Lung microvascular endothelial cell (primary cell): ENCODE measurements at places on chromosomes 2 and 18. TPM values are rescaled to one million over a fixed set of nuclear protein-coding genes. Genes with fewer than 3 reads are reported as not detected.
A peak's percentile ranks its signal among the peaks of the same experiment; 100 is the strongest.

GRCh38 chr2:178068823-178069454, 3.6 kb downstream of the PDE11A start:
- no peak for DNase-seq

- no peak for DNase-seq
Measured at GRCh38 chr18:67092141-67092540, 424.4 kb downstream of the DSEL start.

DNA sequence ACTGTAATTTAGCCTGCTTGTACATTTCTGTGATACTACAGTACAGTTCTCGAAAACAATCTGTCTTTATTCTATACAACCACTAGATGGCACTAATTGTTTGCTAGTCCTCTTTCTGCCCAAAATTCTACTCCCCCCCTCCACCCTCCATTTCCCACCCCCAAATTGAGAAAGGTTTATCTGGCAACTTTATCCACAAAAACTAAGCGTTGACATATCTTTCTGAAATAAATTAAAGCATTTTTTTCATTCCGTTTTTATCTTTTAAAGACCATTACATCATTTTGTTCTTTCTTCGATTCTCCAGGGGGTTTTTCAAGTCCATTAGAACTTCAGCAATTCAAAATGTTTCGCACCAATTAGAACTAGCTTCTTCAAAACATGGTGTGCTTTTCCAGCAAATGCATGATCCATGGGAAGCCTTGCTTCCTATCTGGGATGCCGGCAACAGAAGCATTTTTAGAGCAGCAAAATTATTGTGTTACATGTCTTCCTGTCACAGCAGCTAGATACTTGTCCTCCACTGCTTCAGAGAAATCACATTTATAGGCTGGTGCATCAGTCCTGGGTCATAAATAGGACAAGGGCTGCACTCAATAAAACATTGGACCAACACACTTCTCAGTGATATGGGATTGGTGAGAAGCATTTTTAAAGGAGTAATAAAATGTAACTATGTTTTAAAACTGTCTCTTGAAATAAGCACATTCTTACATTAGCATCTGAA, 241.3 kb downstream of the PAX3 start:
- no peak for DNase-seq

TUBA4B gene
- not detected in 2 replicates for total RNA-seq

MARS2 gene
- 2.6 and 6.2 TPM in 2 replicates for total RNA-seq

DNA sequence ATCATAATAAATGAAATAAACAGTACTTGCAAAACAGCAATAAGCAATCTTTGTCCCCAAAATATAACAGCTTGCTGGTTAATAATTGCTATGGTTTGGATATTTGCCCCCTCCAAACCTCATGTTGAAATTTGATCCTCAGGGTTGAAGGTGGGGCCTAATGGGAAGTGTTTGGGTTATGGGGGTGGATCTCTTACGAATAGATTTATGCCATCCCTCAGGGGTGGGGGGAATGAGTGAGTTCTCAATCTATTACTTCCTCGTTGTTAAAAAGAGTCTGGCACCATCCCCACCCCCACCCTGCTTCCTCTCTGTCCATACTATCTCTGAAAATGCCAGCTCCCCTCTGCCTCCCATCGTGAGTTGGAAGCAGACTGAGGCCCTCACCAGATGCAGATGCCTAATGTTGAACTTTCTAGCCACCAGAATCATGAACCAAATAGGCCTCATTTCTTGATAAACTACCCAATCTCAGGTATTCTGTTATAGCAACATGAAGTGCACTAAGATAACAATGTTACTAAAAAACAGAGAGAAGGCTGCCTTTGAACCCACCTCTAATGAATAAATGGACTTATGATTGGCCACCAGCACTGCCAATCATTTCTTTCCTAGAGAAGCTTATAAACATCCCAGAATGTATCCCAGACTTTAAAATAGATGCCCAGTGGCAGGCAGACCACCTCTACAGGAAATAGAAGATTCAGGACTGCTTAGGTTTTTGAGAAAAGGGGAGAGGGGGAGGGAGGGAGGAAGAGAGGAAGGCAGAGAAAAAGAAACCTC, 90.1 kb downstream of the ALPK2 start:
- DNase-seq = peak; percentile 8

GRCh38 chr2:150586858-150587257, 99.4 kb upstream of the RND3 start:
- peak; percentile 70 for DNase-seq

ESPNL gene
- total RNA-seq = not detected in 2 replicates

DNA sequence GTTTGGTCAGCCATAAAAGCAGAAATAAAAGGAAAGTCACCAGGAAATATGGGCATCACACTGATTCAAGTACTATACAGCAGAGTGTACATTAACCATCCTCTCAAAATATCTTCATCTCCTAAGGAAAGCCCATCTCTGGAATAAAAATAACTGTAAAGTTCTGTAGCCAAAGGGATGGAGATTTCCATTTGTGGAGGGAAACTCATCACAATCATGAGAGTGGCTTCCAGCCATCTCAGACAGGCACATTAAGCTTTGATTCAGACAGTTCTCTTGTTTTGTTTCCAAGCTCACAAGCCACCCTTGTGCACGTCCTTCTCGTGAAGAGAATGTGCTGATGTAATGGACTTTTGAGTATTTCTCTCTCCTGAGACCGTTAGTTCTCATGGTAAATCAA, 695.5 kb downstream of the LRRTM4 start:
- no peak for DNase-seq

DNA sequence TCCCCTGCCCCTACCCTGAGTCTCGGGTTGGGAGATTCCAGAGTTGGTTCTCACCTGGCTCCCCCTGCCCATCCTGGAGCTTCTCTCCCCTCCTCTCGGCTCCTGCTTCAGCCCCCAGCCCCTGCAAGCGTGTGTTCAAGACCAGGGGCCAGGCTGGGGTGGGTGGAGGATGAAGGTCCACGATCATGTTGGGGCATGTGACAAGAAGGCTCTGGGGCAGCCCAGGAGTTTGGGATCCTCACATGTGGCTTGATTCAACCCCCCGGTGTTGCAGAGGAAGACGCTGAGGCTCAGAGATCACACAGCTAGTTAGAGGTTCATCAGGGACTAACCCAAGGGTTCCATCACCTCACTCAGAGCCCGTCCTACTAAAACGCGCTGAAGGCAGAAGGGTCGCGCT, 14.2 kb upstream of the TUBB6 start:
- no peak for DNase-seq

- DNase-seq = no peak
Measured at GRCh38 chr18:78126536-78126935, 853.1 kb upstream of the SALL3 start.

GRCh38 chr18:12155996-12156395, 62.4 kb downstream of the ANKRD62 start:
- no peak for DNase-seq

DNA sequence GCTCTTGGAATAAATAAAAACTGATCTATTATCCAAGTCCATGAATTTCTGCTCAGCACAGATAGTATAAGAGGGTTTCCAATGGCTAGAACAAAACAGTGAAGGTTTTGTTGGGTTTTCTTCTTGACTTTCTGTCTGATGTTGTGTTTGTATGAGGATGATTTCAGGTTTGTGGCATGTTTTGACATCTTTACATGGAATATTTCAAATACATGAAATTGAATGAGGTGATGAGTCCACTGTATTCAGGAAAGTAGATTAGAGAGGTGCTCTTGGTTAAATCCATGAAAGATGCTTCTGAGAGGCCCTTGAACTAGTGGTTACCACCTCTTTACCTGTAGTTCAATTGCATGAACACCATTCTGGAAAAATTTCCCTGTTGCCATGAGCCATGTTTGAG, 84.3 kb downstream of the RAPGEF4 start:
- DNase-seq = no peak

GRCh38 chr2:13522917-13523821, 806.4 kb downstream of the TRIB2 start:
- no peak for DNase-seq

DNA sequence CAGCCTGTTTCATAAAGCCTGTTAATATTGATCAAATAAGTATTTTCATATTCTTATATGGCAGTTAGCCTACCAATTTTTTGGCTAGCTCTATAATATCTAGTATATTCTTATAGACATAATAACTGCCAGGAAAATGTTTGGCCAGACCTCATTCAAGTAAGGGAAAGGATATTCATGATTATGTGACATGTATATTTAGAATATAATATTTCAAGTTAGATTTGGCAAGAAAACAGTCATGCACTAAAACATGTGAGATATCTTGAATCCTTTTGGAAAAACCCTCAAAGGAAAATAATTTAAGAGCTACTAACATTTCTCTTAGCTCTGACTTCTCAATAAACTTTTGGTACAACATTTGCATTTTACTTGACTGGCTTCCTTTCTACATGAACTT, 694.1 kb downstream of the PLCL1 start:
- no peak for DNase-seq

- DNase-seq = no peak
Measured at GRCh38 chr18:74972354-74972753, 236.6 kb downstream of the PTGR3 start.

GRCh38 chr2:32553829-32554432, 73.9 kb upstream of the TTC27 start:
- peak; percentile 65 for DNase-seq

DNA sequence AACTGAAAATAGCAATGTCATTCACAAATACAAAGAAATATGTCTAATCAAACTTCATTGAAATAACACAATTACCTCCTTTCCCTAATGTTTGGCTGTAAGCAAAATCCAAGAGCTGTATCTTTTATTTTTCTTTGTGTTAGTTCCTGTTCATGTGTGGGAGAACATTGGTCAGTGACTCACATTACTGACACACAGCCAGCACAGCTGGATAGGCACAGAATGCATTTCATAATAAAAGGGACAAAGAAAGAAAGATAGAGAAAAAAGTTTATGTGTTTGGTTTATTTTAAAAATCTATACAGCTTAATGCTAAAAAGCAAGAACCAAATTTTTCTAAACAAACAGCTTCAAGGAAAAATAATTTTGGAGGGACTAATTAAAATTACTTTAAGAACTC, 185.6 kb upstream of the COL3A1 start:
- peak; percentile 88 for DNase-seq

DNA sequence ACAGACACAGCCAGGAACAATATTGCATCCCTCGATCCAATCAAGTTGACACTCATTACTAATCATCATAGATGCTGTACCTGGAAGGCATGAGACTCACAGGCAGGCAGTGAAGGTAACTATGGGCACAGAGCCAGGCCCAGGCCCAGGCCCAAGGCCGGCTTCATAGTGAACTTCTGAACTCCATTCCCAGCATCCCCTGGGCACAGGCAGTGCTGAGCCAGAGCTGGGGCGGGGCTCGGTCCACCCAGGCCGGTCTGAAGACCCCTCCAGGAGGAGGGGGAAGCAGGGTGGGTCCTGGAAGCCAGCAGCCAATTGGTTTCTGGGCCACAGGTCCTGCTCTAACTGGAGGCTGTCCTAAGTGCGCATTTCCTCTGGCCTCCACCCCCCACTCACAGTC, 37.6 kb downstream of the MLPH start:
- DNase-seq = no peak

DNA sequence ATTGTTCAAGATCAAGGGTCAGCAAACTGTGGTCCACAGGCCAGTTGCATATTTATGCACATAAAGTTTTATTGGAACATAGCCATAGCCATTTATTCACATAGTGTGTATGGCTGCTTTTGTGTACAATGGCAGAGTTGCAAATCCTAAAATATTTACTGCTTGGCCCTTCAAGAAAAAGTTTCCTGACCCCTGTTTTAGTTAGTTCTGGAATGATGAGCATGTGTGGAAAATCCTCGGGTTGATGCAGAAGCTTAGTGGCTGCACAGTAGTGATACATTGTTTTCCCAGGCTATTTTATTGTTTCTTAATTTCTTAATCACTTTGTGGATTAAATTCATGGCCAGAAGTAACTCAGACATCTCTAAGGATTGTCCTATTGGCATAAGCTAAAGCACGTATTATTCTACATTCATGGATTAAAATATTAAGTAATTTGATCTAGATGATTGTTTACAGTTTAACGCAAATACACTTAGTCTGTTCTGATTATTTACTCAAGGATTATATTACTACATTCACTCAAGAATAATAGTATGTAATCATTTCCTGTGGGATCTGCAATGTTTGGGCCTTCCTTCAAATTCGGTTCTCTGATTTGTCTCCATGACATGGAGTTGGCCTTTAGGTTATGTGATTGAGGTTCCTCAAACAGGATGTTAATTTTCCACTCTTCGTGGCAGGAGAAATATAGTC, 165.5 kb downstream of the TMEM247 start:
- DNase-seq = peak; percentile 74

TNS1 gene
- 26.8 and 82.1 TPM in 2 replicates for total RNA-seq

- peak; percentile 94 for DNase-seq
Measured at GRCh38 chr2:98623657-98624056, 15.3 kb downstream of the UNC50 start.
